ENCODE measurements at places on chromosomes 3 and 15.

- no peak for DNase-seq
Measured at GRCh38 chr15:58616171-58616570, 133.3 kb downstream of the ADAM10 start.

- no peak for DNase-seq
Measured at GRCh38 chr3:13712682-13713180, 163.8 kb downstream of the FBLN2 start.

DNA sequence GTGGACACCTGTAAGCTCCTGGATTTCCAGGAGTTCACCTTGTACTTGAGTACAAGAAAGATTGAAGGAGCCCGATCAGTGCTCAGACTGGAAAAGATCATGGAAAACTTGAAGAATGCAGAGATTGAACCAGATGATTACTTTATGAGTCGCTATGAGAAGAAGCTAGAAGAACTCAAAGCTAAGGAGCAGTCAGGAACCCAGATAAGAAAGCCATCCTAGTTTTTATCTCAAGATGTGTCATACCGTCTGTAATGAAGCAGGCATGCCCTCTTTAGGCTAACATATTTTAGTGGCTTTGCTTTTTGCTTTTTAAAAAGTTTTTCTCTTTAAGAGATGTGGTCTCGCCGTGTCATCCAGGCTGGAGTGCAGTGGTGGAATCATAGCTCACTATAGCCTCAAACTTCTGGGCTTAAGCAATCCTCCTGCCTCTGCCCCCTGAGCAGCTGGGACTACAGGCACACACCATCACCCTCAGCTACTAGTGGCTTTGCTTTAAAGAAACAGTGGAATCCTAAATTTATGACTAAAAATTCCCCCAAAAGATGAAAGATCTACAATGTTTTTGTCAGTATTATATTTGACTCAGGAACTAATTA is 28.1 kb downstream of the EXOG start:
- no peak for DNase-seq

DNA sequence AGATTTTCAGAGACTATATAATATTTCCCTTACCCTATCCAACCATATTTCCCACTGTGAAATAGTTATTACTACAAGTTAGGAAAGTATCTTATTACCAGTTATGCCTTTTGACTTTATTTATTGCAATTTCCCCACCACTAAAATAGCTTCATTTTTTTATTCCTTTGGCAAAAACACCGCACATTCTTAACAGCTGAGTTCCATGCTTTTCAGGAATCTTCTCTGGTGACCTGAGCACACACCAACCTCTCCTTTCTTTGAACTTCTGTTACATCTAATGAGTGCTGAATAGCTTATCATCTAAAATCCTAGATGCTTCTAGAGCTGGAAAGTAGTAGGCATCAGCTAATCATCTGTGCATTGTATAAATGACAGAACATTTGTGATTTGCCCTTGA is 99.1 kb downstream of the UBE2E2 start:
- DNase-seq, result no peak

DNA sequence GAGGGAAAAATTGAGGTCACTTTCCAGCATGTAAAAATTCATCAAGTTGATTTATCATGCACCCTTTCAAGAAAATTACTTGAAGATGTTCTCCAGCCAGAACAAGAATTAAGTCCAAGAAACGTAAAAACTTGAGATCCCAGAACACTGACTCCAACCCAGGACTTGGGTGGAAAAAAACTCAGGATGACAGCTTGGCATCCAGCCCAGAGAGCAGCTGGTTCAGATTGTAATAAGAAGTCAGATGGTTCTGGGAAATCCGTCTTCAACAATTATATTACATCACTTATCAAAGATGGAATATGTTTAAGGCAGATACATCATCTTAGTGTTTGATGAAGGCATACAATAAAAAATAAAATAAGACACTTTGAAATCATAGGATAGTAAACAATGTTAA is 23.0 kb upstream of the DNAJC13 start:
- DNase-seq, result no peak

GRCh38 chr3:117404730-117405129 is 695.2 kb downstream of the TUSC7 start:
- DNase-seq, result no peak

DNA sequence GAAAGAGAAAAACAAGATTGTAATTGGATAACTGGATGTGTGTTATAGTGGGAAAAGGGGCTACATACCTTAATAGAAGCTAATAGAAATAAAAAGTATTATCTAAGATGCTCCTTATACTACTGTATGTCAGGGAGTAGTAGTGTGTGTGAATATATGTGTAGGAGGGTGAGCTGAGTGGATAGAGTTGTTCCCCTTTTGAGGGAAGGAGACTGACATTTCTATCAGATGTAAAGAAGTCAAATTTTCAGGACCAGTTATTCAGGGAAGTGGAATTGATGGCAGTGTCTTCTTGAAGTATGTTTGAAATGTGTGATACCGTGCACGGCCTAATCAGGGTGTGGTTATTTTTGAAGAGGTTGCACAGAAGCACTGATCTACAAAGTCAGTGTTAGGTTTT is 49.1 kb downstream of the PCOLCE2 start:
- DNase-seq, result no peak

DNA sequence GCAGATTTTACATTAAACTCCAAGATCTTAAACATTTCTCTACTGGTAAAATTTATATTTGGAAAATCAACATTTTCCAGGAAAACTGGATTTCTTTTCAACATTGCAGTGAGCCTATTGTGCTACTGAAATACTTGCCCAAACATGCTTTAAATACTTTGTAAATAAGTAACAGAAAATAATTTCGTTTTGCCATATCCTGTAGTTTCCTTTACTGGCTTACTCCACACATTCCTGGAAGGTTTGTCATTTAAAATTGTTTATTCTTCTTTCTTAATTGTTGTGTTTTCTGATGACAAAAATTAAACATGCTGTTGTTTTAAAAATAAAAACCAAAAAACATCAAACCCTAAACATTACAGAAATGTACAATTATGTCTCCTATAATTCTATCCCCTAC is 22.0 kb downstream of the ACAD11 start:
- no peak for DNase-seq

GRCh38 chr15:40002295-40002694 is 36.7 kb downstream of the SRP14 start:
- no peak for DNase-seq

DNA sequence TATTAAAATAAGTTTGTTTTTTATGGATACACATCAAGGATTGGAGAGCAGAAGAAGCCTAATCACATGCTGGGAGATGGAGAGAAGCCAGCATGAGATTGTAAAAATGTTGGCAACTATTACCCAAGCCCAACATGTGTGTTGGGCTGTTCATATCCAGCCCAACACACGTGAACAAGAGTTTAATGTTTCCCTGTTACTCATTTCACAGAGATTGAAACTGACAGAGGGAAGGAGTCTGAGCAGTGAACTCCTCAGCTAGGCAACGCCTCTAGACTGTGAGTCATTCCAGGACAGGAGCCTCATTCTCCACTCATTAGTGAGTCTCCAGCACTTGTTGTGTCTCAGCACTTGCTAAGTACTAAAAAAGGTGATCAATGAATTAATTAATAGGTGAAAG is 43.2 kb upstream of the CMSS1 start:
- no peak for DNase-seq

- no peak for DNase-seq
Measured at GRCh38 chr3:13524979-13525669, 23.8 kb upstream of the FBLN2 start.

DNA sequence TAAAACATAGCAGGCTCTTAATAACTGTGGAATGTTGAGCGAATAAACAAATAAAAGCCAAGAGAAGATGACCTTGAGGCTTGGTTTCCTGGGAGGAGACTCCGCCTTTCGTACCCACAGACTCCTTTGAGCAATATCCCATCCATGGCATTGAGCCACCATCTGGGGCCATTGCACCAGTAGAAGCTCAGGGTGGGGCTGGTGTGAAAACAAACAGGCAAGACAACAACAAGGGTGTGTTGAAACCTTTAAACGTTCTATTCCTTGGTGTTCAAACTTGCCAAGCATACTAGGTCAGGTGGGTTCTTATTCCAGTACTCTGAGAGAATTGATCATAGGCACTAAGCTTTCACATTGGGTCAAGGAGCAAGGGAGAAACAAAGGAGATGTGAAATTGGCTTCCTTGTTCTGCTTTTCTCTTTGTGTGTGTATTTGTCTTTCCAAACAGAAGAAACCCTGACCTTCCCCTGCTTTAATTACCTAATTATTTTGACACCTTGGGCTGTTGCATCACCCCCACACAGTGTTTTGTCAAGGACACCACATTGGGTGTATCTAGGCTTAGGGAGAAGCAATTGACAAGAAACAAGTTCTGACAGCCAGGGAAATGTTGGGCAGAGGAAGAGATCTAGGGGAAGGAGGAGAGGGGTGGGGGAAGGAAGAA is 105.1 kb upstream of the BCL6 start:
- no peak for DNase-seq

GRCh38 chr15:72222393-72222792 is 8.6 kb downstream of the PKM start:
- no peak for DNase-seq

DNA sequence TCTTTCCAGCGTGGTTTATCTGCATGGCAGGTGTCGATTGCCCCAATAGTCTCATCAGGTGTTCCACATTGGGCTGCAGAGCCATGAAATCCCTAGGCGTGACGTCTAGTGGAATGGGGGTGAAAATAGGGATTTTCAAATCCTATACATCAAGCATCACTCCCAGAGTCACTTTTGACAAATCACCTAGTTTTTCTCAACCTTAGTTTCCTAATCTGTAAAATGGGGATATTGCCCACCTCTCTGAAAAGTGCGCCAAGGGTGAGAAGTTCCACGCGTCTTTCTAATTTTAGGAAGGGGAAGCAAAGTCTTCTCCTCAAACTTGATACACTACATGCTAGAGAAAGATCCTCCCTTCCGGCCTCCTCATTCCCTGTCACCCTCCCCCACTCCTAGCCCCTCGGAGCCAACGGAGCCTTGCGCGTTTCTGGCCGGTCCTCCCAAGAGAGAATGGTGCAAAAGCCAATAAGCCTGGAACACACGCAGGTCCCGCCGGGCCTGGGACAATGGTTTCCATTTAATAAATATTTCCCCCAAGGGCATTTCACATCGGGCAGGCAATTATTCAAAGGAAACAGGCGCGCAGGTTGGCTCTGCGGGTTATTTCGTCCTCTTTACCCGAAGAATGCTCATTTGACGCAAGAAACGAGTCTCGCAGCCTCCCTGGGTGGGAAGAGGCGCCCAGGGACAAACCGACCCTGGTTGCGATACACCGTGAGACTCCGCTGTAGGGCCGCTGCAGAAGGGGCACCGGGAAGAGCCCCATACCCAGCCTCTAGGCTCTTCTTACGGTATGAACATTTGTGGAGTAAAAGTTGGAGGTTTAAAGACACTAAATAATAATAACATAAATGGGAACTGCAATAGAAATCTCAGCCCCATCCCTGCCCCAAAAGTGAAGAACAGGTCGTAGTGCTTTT is 1.2 kb upstream of the SOX14 start:
- DNase-seq, result no peak

DNA sequence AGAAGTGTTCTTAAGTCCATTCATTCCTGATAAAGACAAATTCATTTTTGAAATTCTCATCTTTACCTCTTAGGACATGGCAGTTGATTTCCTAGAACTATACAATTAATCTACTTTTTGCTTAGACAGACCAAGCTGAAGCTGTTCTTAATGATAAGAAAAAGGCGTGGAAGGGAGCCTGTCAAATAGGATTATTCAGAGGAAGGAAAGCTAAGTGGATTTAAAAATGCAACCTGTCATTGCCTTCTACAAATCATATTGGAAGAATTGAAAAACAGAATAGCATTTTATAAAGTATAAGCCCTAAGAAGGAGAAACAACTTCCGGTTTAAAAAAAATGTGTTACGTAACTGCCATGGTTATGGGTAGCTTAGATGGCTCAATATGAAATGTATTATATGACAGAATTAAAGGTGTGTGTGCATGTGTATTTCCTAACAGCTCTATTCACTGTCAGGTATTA is 81.2 kb upstream of the RAP2B start:
- DNase-seq, result no peak
